Coronary artery (tissue), 2 donors: ENCODE measurements at places on chromosomes 3 and 15.

GRCh38 chr3:196971094-196971698 lies 2.6 kb upstream of the PIGZ start:
- no peak for DNase-seq

DNA sequence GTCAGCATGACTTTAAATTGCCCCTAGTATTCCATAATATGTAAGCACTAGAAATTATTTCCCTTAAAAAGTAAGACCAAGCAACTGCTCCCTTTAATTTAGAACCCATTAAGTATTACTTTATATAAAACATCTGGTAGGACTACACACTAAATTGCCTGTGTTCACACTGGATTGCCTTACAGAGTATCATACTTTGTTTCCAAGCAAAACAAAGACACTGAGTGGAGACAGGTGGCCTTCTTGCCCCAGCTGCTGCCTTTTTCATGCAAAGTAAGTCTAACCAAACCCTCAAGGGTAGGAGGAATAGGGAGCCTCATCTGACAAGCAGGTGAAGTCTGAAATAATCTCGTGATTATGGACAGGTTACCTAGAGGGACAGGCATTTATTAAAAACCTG lies 87.3 kb downstream of the PEX5L start:
- no peak for DNase-seq

GRCh38 chr3:23602971-23603370 lies 202.8 kb upstream of the UBE2E1 start:
- DNase-seq = no peak

GRCh38 chr3:113169891-113170452 lies 41.4 kb upstream of the BOC start:
- DNase-seq = no peak

- DNase-seq = no peak
These were observed 129.2 kb upstream of the DPH6 start for GRCh38 chr15:35674873-35675781.

GRCh38 chr3:87488765-87489164 lies 212.4 kb upstream of the POU1F1 start:
- no peak for DNase-seq

DNA sequence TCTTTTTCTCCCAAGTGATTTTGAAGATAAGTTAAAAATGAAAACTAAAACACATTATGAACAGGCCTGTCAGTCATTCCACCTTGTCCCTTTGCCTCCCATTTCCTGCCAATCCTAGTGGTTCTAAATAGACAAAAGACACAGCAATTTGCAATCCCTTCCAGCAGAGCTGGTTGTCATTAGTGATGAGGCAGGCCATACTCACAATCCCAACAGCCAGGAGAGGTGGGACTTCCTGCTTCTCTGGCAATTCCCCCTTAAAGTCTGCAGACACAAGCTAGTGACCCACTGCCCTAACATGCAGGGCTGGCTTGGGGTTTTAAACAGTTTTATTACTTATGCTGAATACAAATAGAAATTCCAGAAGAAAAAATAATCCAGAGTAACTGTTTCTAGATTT lies 38.4 kb upstream of the RBP1 start:
- no peak for DNase-seq

- peak; percentile 14 for DNase-seq
These were observed 20.4 kb downstream of the TGM5 start for GRCh38 chr15:43246261-43246774.

DNA sequence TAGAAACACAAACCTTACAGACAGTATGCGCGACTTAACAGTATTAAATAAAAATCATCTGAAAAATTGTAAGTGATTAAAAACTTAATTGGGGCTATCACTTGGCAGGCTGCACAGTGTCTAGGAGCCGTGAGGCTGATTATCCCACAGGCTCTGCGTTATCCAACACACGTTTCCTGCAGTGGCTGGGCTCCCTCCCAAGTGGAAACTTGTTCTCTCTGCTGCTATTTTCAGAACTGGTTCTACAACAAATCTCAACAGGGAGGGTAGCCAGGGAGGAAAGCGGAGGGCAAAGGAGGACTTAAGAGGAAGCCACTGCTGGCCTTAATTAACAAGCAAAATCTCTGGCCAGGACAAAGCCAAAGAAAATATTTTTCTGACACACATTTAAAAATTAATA lies 555.2 kb downstream of the MAGI1 start:
- no peak for DNase-seq

- no peak for DNase-seq
These were observed 61.7 kb downstream of the TGFBR2 start for GRCh38 chr3:30668051-30668609.

DNA sequence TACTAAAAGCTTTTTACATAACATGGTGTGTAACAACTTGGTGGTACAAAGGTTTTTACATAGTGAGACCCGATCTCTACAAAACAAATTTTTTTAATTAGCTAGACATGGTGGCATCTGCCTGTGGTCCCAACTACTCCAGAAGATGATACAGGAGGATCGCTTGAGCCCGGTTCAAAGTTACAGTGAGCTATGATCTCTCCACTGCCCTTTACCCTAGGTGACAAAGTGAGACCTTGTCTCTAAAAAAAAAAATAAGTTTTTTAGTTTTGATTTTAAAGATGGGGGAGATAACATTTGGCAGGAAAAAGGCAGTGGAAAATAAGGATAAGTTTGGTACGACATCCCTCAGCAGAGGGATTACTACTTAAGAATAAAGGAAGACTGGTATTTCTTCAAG lies 5.9 kb downstream of the FAM162A start:
- DNase-seq = no peak

DNA sequence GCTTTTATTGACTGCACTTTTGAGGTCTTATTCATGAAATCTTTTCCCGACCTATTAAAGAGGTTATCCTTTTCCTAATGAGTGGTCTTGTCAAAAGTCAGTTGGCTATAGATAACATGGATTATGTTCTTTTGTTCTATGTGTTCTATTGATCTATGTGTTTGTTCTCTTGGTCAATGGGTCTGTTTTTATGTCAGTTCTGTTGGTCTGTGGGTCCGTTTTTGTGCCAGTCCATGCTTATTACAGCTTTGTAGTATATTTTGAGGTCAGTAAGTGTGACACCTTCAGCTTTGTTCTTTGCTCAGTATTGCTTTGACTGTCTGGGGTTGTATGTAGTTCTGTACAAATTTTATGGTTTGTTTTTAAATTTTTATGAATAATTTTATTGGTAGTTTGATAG lies 7.8 kb downstream of the TFG start:
- no peak for DNase-seq

GRCh38 chr15:37045859-37046740 lies 54.2 kb downstream of the MEIS2 start:
- DNase-seq = no peak

GRCh38 chr15:83592370-83593040 lies 61.4 kb upstream of the ADAMTSL3 start:
- DNase-seq = no peak

DNA sequence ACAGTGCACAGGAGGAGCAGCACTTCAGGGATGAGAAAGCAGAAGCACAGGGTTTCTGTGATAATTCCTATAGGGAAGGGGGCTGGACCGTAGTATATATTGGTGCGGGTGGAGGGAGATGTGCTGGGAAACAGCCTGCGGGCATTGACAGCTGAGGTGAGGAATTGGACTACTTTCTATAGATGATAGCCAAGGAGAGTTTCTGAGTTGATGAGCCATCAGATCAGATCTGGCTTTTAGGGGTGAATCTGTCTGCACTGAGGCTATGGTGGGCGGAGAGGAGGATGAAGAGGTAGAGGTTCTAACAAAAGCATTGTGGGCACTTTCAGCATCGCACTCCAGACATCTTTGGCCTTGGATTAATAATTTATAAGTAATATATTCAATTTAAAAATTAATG lies 33.1 kb downstream of the SELENOT start:
- no peak for DNase-seq

GRCh38 chr3:65101450-65101849 lies 413.6 kb upstream of the ADAMTS9 start:
- no peak for DNase-seq

DNA sequence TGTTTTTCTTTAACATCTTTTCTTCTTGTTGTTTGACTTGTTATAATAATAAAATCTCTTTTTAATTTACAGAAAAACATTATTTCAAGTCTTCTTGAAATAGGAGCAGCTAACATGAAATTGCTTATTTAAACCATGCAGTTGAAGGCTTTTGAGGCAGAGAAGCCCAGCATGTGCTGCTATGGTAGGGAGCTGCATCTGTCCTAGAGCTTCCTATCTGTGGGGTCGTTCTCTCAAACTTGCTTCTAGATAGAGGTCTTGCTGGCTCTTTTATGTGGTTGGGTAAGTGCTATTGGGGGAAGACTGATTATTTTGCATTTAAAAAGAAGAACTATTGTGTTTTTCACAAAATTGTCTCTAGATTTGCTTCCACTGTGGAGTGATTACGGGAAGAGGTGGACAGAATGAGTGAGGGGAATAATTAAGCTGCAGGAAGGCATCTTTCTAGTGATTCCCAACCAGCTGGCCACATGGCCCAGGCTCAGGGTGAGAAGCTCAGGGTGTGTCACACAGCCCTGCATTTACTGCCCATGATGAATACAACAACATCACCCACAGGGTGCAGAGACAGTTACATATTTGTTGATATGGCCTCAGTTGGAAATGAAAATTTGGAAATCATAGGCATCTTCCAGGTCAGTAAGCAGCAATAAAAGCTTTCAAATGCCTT lies 98.7 kb downstream of the CHST2 start:
- no peak for DNase-seq

- no peak for DNase-seq
These were observed 143.0 kb downstream of the FMN1 start for GRCh38 chr15:33051528-33051927.

GRCh38 chr15:57382215-57382614 lies 5.9 kb downstream of the CGNL1 start:
- DNase-seq = no peak

- DNase-seq = no peak
These were observed 153.8 kb downstream of the EBLN2 start for GRCh38 chr3:73215281-73215680.

DNA sequence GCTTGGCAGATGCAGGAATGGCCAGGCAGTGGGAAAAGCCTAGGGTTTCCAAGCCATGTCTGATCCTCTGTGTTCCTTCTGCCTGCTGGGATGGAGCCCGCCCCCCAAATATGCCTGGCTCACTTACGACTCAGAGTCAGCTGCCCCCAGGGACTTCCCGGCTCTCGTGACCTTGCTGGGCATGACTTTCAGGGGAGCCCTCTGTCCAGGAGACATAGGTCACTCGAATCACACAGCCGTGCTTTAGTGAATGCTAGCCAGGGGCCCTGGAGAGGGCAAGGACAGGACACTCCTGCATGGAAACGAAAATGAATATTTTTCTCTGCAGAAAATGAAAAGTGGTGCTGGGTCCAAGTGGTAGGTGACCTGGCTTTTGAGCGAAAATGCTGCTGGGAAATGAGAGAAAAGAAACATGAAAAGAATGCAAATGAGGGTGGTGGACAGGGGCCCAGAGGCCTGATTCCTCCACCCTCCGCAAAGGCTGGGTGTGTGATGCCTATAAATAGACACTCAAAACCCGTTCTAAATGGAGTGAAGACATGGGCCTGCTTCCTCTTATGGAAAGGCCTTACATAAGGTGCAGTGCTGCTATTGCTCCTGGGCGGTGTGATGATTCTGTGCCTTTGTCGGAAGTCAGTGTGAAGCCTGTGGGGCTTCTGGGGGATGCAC lies 107.4 kb downstream of the APBA2 start:
- no peak for DNase-seq

GRCh38 chr3:49388289-49388820 lies 23.4 kb downstream of the RHOA start:
- DNase-seq = no peak

GRCh38 chr3:108133858-108134554 lies 43.2 kb upstream of the CD47 start:
- no peak for DNase-seq
